ENCODE measurements at places on chromosomes 5 and 9.

DNA sequence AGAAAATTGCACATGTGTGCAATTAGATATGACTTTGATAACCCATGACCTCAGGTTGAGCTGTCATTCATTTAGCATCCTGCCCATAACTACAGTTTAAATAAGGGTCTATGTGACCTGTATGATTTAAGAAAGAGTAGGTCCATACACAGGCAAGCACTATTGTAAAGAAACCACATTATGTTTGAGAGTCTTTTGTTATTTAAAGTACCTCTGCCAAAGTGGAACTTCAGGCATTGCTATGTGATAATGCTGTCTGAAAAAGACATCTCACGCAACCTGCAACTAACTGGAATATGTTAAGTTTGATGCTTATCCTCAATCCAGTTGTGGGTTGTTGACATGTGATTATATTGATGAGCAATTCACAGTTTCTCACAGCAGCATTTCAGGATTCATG lies 317.0 kb downstream of the TMEM161B start:
- H3K27ac ChIP-seq = no peak overlapping the region
- H3K36me3 ChIP-seq = no peaks in the 10 kb centered on the region
- no peaks in the 10 kb centered on the region for H3K27me3 ChIP-seq
- no peak for DNase-seq
- H3K4me1 ChIP-seq = no peaks in the 10 kb centered on the region

DNA sequence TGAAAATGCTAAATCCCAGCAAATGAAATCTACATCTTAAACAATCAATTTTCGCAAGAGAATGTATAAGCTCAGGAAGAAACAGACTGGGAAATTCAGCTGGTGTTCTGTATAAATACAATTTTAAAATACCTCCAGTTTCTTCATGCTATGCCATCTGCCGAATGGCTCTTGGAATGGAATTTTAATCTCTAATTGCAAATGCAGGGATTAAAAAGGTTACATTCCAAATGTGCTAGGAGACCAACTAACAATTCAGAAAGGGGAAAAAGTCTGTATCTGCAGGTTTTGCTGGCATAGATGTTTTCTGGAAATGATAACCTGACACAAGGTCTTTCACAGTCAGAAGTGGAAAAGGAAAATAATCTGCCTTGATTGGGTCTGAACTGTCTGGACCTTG lies 379.7 kb downstream of the MAT2B start:
- DNase-seq = no peak
- H3K27me3 ChIP-seq = no peaks in the 10 kb centered on the region
- H3K4me3 ChIP-seq = no peak overlapping the region
- H3K27ac ChIP-seq = no peak overlapping the region

GRCh38 chr5:120258123-120258522 lies 206.0 kb upstream of the PRR16 start:
- H3K36me3 ChIP-seq = no peaks in the 10 kb centered on the region
- DNase-seq = no peak
- H3K4me3 ChIP-seq = no peak overlapping the region
- no peaks in the 10 kb centered on the region for H3K4me1 ChIP-seq
- H3K27me3 ChIP-seq = no peaks in the 10 kb centered on the region

GRCh38 chr9:73845954-73846690 lies 651.0 kb upstream of the RORB start:
- H3K27ac ChIP-seq = no peak overlapping the region
- no peaks in the 10 kb centered on the region for H3K27me3 ChIP-seq

DNA sequence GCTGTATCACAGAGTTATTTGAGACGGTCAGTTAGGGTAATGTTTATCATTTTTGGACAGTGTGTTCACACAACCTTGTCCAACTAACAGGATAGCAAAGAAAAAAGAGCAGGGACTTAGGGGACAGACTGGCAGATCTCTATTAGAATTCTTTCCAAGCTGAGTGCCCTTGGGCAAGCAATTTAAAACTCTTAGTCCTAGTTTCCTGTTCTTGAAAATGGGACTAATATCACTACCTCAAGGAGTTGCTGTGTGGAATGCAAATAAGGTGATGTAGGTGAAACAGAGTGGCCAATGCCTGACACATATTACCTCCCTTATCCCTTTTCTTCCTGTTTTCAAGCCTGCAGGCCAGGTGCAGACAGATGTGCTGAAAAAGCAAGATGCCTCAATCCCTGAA lies 186.7 kb downstream of the PAPPA start:
- H3K36me3 ChIP-seq = no peaks in the 10 kb centered on the region
- no peak for DNase-seq
- H3K27me3 ChIP-seq = peaks cover 2% of the 10 kb centered on the region

GRCh38 chr5:107469485-107470294 lies 201.0 kb downstream of the EFNA5 start:
- H3K4me3 ChIP-seq = no peak overlapping the region
- H3K36me3 ChIP-seq = no peaks in the 10 kb centered on the region
- DNase-seq = no peak
- H3K27me3 ChIP-seq = no peaks in the 10 kb centered on the region
- peaks cover 3% of the 10 kb centered on the region for H3K4me1 ChIP-seq

DNA sequence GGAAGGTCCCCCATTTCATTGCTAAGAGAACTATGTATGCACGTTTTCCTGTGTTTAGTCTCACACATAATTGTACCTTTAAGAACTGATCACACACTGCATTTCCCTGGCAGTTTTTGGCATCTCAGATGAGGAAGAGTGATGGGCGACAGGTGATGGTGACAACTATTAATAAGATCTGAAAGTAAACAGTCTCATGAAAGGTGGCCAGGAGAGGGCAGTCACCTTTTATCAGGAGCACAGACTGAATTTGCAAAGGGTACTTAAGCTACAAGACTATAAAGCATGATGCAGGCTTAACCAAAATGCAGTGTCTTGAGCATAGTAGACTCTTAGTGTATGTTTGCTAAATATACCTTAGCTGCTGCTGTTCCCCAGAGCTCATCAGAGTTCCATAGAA lies 91.5 kb downstream of the GHR start:
- no peak overlapping the region for H3K27ac ChIP-seq
- DNase-seq = no peak
- no peaks in the 10 kb centered on the region for H3K36me3 ChIP-seq
- H3K4me3 ChIP-seq = no peak overlapping the region
- H3K4me1 ChIP-seq = no peaks in the 10 kb centered on the region
- H3K27me3 ChIP-seq = no peaks in the 10 kb centered on the region

GRCh38 chr5:65832152-65832551 lies 94.2 kb upstream of the ERBIN start:
- H3K4me1 ChIP-seq = no peaks in the 10 kb centered on the region
- H3K36me3 ChIP-seq = no peaks in the 10 kb centered on the region
- no peaks in the 10 kb centered on the region for H3K27me3 ChIP-seq
- H3K27ac ChIP-seq = no peak overlapping the region
- no peak for DNase-seq

GRCh38 chr5:378976-379742 lies 57.6 kb downstream of the AHRR start:
- H3K27ac ChIP-seq = no peak overlapping the region
- H3K4me3 ChIP-seq = no peak overlapping the region
- DNase-seq = no peak
- no peaks in the 10 kb centered on the region for H3K36me3 ChIP-seq
- H3K27me3 ChIP-seq = peaks cover 22% of the 10 kb centered on the region
- peaks cover 3% of the 10 kb centered on the region for H3K4me1 ChIP-seq

GRCh38 chr9:132214027-132214622 lies 52.3 kb downstream of the NTNG2 start:
- peaks cover 10% of the 10 kb centered on the region for H3K27me3 ChIP-seq
- no peaks in the 10 kb centered on the region for H3K4me1 ChIP-seq
- H3K4me3 ChIP-seq = no peak overlapping the region
- no peak overlapping the region for H3K27ac ChIP-seq

DNA sequence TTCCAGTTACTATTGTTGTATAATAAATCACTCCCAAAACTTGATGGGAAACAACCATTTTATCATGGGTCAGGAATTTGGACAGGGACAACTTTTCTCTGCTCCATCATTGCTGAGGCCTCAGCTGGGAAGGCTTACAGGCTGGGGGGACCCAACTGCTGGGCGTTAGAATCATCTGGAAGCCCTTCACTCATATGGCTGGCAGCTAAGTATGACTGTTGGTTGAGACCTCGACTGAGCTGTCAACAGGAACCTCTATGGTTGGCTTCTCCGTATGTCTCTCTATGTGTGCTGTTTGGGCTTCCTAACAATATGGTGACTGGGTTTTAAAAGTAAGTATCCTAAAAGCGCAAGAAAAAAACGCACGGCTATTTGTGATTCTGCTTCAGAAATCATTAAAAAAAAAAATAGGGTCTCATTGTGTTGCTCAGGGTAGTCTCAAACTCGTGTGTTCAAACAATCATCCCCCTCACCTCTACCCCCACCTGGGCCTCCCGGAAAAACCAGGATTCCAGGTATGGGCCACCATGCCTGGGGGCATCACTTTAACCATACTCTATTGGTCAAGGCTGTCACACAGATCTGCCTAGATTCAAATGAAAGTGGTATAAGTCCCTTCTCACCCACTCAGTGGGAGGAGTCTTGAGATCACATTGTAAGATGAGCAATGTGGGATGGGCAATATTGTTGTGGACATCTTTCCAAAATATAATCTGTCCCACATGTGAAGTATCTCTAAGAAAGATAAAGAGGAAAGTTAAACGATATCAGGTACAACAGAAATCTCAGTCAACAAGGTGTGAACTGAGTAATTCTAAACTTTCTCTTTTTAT lies 15.2 kb downstream of the FNBP1 start:
- DNase-seq = no peak
- H3K27me3 ChIP-seq = no peaks in the 10 kb centered on the region
- H3K4me3 ChIP-seq = peak overlapping the region; percentile 77

DNA sequence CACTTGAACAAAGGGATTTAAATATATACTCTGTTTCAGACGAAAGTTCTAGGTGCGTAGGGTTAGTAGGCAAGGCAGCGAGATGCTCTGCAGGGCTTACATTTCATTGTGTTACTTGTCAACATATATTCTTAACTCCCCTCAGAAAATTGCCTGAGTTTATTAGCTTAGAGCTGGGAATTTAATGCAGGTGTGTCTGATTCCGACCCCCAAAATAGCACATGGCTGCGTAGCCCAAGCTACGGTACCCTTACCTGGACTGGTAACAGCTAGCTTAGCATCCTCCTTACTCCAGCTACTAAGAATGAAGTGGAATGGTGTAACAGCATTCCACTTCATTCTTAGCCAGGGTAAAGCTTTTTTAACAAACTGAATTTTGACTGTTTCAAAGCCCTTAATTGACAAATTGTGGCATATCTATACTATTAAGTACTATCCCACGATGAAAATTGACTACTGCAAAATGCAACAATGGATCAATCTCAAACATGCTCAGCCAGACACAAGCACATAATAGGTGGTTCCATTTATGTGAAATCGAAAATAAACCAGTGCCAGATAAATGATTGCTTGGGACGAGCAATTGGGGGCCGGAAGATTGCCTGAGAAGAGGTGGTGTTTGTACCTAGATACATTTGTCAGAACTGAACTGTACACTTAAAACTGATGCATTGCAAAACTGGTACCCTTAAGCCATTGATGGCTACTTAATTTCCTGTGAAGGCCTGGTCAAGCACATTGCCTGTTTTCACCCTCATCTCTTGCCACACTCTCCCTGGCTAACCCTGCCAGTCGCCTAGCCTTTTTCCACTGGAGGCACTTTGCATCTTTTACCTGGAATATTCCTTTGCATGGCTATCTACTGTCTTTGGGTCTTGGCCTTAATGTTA lies 3.0 kb upstream of the FGF18 start:
- peaks cover 27% of the 10 kb centered on the region for H3K36me3 ChIP-seq
- DNase-seq = no peak
- H3K4me3 ChIP-seq = no peak overlapping the region

DNA sequence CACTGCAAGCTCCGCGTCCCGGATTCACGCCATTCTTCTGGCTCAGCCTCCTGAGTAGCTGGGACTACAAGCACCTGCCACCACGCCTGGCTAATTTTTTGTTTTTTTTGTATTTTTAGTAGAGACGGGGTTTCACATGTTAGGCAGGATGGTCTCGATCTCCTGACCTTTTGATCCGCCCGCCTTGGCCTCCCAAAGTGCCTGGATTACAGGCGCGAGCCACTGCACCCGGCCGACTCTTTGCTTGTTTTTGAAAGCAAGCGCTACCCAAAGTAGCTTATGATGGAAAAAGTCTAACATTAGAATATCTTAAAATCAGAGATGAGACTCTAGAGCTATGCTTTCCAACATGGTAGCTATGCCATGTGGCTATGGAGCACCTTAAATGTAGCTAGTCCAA lies 585.5 kb upstream of the ITGA1 start:
- H3K4me1 ChIP-seq = no peaks in the 10 kb centered on the region
- no peaks in the 10 kb centered on the region for H3K36me3 ChIP-seq
- DNase-seq = no peak
- H3K27me3 ChIP-seq = no peaks in the 10 kb centered on the region
- H3K4me3 ChIP-seq = no peak overlapping the region
- no peak overlapping the region for H3K27ac ChIP-seq

DNA sequence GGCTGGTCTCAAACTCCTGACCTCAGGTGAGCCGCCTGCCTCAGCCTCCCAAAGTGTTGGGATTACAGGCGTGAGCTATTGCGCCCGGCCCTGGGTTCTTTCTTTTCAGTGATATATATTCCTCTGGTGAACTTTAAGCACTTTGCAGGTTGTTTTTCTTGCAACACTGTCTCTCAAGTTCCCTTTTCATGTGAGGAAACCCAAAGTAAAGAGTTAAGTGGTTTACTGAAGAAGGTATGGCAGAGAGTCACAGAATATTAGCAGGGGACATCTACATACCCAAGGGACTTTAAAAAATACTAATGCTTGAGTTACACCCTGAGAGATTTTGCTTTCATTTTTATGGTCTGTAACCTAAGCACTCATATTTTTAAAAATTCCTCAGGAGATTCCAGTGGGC lies 6.7 kb upstream of the GAPT start:
- H3K27me3 ChIP-seq = no peaks in the 10 kb centered on the region
- H3K27ac ChIP-seq = peak overlapping the region; percentile 57
- H3K4me1 ChIP-seq = peaks cover 16% of the 10 kb centered on the region

- peaks cover 4% of the 10 kb centered on the region for H3K27me3 ChIP-seq
- no peaks in the 10 kb centered on the region for H3K4me1 ChIP-seq
- H3K4me3 ChIP-seq = no peak overlapping the region
- no peak for DNase-seq
- H3K27ac ChIP-seq = no peak overlapping the region
These were observed 116.0 kb downstream of the FGF1 start for GRCh38 chr5:142569905-142570304.

- no peaks in the 10 kb centered on the region for H3K27me3 ChIP-seq
- no peak overlapping the region for H3K27ac ChIP-seq
- DNase-seq = peak; percentile 3
- peaks cover 4% of the 10 kb centered on the region for H3K4me1 ChIP-seq
- no peak overlapping the region for H3K4me3 ChIP-seq
These were observed 268.3 kb downstream of the GADD45G start for GRCh38 chr9:89872913-89873707.

GRCh38 chr9:132268725-132269352 lies 85.9 kb downstream of the SETX start:
- H3K36me3 ChIP-seq = peaks cover 78% of the 10 kb centered on the region
- peak overlapping the region; percentile 63 for H3K27ac ChIP-seq
- DNase-seq = peak; percentile 48
- H3K4me1 ChIP-seq = peaks cover 3% of the 10 kb centered on the region

- no peak overlapping the region for H3K4me3 ChIP-seq
- no peak overlapping the region for H3K27ac ChIP-seq
- H3K27me3 ChIP-seq = peaks cover 1% of the 10 kb centered on the region
- no peaks in the 10 kb centered on the region for H3K36me3 ChIP-seq
These were observed 1173.2 kb downstream of the TAF11L14 start for GRCh38 chr5:18807256-18808149.

Data from activated B cell treated with CpG ODN at 0.5 μM for 24 hours (primary cell).